ENCODE measurements at places on chromosomes 6 and 20.

GRCh38 chr20:23278172-23278571, 72.4 kb upstream of the NXT1 start:
- no peak for DNase-seq

DNA sequence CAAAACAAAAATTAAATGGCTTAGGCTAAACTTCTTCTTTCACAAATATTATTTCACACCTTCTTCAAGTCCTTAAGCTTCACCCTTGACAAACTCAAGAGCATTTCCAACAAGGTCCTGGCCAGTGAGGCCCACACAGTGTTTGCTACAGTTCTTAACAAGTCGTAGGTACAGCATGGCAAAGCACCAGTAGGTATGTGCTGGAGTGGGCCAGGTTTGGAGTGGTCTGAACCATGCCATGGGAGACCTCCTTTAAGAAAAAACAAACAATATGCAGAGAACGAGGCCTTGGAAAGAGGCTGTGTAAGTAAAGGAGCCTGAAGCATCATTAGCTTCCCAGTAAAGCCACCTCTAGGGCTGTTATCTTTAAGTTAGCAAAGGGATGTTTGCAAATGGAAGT, 154.3 kb upstream of the SNX9 start:
- DNase-seq, result no peak

GRCh38 chr6:158046201-158047126, 64.8 kb downstream of the SYNJ2 start:
- no peak for DNase-seq

DNA sequence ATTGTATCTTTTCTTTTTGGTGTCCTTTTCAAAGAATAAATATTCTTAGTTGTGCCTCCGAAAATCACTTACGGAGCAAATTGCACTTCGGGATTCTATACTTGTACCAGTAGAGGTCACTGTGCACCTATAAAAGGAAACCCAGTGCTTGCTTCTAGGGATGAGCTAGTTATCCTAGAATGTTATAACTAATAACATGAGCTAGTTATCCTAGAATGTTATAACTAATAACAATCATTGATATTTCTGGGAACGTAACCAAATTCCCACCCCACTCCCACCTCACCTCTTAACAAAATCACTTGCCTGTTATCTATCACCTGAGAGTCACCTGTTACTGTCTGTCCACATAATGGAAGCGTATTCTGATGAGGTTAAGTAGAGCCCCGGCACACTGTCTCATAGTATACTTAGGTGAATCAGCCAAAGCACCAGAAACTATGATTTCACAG, 126.9 kb upstream of the TIAM2 start:
- DNase-seq, result no peak

- no peak for DNase-seq
Measured at GRCh38 chr20:38201356-38201755, 36.3 kb upstream of the TGM2 start.

GRCh38 chr6:142642651-142643050, 302.3 kb downstream of the HIVEP2 start:
- DNase-seq, result no peak

- peak; percentile 28 for DNase-seq
Measured at GRCh38 chr20:63969838-63970713, at the start of gene ZNF512B. TSS of gene ZNF512B (minus strand) at chr20:63969930. CDS start at chr20:63967950, 1,980 bp downstream.

- DNase-seq, result no peak
Measured at GRCh38 chr20:17228624-17229061, 1.8 kb downstream of the PCSK2 start.

GRCh38 chr6:107670792-107671199, 153.3 kb downstream of the SCML4 start:
- DNase-seq, result no peak

GRCh38 chr20:37317994-37318640, 27.8 kb upstream of the SRC start:
- DNase-seq, result no peak

- no peak for DNase-seq
Measured at GRCh38 chr6:156423075-156423474, 354.1 kb upstream of the ARID1B start.

GRCh38 chr6:169824848-169825557, 73.6 kb downstream of the ERMARD start:
- no peak for DNase-seq

DNA sequence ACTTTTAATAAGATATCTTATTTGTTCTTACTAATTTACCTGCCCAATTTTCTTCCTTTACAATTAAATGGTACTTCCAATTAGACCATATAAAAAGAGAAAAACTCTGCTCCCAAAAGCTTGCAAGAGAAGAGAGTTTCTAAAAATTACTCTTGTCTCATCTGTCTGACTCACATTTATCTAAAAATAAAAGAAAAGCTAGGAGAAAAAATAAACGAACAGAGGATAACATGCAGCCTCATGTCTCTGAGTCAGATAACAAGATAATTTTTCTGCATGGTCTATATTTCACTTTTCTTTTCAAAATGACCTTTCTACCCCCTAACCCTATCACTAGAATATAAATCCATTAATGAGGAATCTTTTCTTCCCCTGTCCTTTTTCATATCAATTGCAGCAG, 127.2 kb upstream of the TCF21 start:
- DNase-seq, result no peak
